ENCODE measurements at places on chromosomes 5 and 9. TPM values are rescaled to one million over a fixed set of nuclear protein-coding genes. Genes with fewer than 3 reads are reported as not detected.

FOXD1 gene
- total RNA-seq = 0.09 TPM

CA9 gene
- total RNA-seq = not detected

ADAMTS6 gene
- 0.93 TPM for total RNA-seq

IFNA13 gene
- not detected for total RNA-seq

RANBP6 gene
- 19.7 TPM for total RNA-seq

FYB1 gene
- total RNA-seq = 75.9 TPM

SIT1 gene
- 43.1 TPM for total RNA-seq

PKD2L2 gene
- total RNA-seq = not detected

TMEM171 gene
- total RNA-seq = not detected

CCL28 gene
- total RNA-seq = 8.6 TPM

DAPK1 gene
- total RNA-seq = 4.3 TPM
